ENCODE measurements at places on chromosomes 1 and 21.

- H3K36me3 ChIP-seq = peaks cover 5% of the 10 kb centered on the region
- ATAC-seq = no peak
- H3K27me3 ChIP-seq = no peaks in the 10 kb centered on the region
- H3K27ac ChIP-seq = no peak overlapping the region
These were observed 39.6 kb downstream of the KCTD3 start for GRCh38 chr1:215606564-215607168.

- H3K4me1 ChIP-seq = no peaks in the 10 kb centered on the region
- no peak overlapping the region for H3K4me3 ChIP-seq
- no peaks in the 10 kb centered on the region for H3K27me3 ChIP-seq
- H3K36me3 ChIP-seq = no peaks in the 10 kb centered on the region
- ATAC-seq = no peak
These were observed 808.7 kb downstream of the NCAM2 start for GRCh38 chr21:21806711-21807597.

DNA sequence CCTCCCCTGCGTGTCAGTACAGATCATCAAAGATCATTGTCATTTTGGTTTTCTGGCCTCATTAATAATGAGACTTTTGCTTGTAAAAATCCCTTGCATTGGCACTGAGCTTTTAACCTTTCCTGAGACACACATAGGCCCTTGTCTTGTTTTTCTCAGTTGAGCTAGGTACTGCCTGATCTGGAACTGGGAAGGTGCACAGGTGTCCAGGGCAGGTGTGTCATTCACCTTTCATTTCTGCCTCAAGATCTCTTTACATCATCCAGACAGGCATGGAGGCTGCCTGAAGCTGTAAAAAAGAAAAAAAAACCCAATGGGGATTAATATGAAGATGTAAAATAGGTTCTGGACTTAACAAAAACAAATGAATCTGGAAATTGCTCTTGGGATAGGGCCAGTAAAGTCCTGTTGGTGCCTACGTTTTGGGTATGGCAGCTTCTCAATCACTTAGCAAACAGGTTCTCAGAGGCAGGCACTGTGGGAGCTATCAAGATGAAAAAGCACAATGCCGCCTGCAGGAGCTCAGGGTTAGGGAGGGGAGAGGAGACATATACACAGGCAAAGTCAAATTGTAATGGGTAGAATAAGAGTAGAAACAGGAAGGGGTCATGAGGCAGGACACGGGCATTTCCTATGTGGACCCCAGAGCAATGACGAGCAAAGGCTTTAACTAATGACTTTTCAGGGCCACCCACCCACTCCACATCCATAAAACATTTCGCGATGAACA lies 1.0 kb upstream of the KCNC4 start:
- H3K27me3 ChIP-seq = no peaks in the 10 kb centered on the region
- no peak for ATAC-seq
- peak overlapping the region; percentile 90 for H3K4me3 ChIP-seq
- no peaks in the 10 kb centered on the region for H3K36me3 ChIP-seq

GRCh38 chr21:25916226-25916625 lies 181.5 kb downstream of the GABPA start:
- H3K27me3 ChIP-seq = no peaks in the 10 kb centered on the region
- peaks cover 8% of the 10 kb centered on the region for H3K36me3 ChIP-seq
- no peak overlapping the region for H3K27ac ChIP-seq
- ATAC-seq = no peak

DNA sequence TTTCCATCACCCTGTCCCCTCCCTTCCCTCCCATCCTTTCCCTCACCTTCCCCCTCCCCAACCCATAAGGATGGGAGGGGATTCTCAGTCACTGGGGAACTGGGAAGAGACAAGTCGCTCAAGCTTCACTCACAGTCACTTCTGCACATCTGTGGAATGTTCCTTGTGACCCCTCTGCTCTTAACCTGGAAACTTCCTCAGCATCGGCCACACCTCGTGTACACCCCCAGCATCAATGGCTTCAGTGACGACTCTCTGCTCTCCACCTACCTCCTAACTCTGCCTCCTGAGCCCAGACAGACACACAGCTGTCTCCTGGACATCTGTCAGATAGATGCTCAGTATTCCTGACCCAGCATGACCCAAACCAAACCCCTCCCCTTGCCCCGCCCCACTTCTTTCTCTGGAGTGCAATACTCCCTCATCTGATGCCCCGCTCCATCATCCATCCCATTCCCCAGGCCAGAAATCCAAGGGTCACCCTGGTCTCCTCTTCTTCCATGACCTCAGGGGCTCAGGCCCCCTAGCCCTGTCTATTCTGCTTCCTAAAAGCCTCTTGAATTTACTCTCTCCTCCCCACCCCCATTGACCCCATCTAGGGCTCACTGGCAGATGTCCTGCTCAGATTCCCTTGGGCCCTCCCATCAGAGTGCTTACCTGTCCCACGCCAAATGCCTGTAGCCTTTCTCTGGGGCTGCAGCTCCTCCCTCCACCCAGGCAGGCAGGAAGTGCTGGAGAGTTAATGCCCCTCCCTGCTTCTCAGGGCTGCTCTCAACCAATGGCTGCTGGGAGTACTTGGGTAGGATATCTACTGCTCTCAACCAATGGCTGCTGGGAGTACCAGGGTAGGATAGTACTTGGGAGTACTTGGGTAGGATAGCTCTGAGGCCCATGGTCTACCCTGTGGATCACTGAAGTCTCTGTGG lies 83.1 kb upstream of the CSF3R start:
- ATAC-seq = no peak
- H3K4me3 ChIP-seq = no peak overlapping the region
- no peaks in the 10 kb centered on the region for H3K36me3 ChIP-seq
- no peaks in the 10 kb centered on the region for H3K4me1 ChIP-seq
- no peak overlapping the region for H3K27ac ChIP-seq

DNA sequence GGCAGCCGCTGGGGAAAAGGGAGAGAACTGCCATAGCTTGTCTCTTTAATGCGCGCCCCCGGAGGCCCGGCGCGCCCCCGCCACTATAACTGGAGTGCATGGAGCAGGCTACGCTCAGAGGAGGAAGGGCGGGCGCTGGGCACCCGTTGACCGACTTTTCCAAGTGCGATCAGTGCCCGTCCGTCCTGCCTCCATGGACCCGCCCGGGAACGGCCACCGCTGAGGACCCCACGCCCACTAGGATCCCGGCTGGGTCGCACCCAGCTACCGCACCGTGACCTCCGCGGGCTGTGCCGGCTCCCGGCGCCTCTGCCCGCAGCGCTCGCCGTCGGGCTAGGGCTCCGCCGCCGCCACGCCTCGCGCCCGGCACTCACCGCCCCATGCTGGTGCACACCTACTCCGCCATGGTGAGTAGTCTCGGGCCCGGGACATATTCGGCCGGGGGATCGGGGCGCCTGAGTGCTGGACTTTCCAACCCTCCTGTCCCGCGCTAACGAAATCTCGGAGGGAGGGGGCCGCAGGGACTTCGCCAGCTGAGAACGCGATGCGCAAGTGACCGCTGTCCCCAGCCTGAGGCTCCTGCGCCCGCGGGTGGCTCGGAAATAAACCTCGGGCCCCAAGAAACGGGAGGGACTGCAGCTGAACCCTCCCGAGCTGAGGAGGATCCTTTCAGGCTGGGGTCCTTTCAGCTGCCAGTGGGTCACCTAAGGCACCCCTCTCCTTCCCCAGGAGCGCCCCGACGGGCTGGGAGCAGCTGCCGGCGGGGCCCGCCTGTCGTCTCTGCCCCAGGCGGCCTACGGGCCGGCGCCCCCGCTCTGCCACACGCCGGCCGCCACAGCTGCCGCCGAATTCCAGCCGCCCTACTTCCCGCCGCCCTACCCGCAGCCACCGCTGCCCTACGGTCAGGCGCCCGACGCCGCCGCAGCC lies at the start of gene TFAP2E:
TSS of gene TFAP2E (plus strand) at position 117 of the 927 bp plus-strand sequence. CDS start at position 381, 264 bp downstream.
- no peak within 1 kb of the TSS for H3K27ac ChIP-seq
- H3K36me3 ChIP-seq = no peaks in the 10 kb centered on the region
- peaks cover 24% of the 10 kb centered on the region for H3K4me1 ChIP-seq

GRCh38 chr1:198588845-198589244 lies 48.4 kb upstream of the ATP6V1G3 start:
- no peaks in the 10 kb centered on the region for H3K27me3 ChIP-seq
- no peaks in the 10 kb centered on the region for H3K4me1 ChIP-seq
- ATAC-seq = no peak
- no peak overlapping the region for H3K27ac ChIP-seq

GRCh38 chr1:31683997-31684396 lies 19.8 kb downstream of the COL16A1 start:
- no peaks in the 10 kb centered on the region for H3K36me3 ChIP-seq
- ATAC-seq = no peak
- no peak overlapping the region for H3K27ac ChIP-seq
- peaks cover 14% of the 10 kb centered on the region for H3K4me1 ChIP-seq
- H3K27me3 ChIP-seq = peaks cover 86% of the 10 kb centered on the region

DNA sequence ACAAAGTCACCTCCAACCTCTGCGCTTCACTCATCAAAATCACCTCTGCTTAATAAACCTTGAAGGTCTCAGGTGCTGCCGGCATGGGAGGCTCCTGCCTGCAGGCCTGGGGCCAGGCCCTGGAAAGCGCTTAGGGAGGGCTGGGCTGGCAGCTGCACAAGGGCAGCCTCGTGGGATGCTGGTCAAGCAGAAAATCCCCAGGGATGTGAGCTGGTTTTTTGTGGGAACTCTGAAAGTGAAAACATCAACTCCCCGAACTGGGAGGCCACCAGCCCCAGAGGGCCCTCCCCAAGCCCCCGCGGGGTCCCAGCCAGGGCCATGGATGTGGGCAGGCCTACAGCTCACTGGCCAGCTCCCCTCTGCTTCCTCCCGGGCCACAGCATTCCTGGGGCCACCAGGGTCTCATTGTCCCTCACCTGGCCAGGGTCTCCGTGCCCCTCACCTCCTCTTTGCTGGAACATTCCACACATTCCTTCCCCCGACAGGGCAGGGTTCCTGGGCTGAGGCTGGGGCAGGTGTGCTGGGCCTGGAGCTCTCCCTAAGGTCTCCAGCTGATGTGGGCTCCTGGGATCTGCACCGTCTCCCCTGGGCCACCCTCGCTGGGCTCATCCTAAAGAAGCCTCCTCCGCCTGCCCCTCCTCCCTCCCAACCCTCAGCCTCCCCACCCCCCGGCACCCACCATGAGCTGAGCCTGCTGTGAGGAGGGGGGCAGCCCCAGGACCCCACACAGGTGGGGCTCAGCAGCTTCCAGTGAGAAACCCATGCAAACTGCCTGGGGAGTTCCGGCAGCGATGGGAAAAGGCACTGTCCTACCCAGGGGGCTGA lies 36.0 kb upstream of the POFUT2 start:
- no peak for ATAC-seq
- H3K4me1 ChIP-seq = peaks cover 29% of the 10 kb centered on the region
- H3K36me3 ChIP-seq = no peaks in the 10 kb centered on the region
- H3K27ac ChIP-seq = no peak overlapping the region
- H3K4me3 ChIP-seq = no peak overlapping the region

GRCh38 chr1:229070168-229070567 lies 200.7 kb upstream of the RAB4A start:
- H3K27me3 ChIP-seq = peaks cover 25% of the 10 kb centered on the region
- H3K4me3 ChIP-seq = no peak overlapping the region
- H3K27ac ChIP-seq = no peak overlapping the region

- no peak overlapping the region for H3K4me3 ChIP-seq
- peaks cover 9% of the 10 kb centered on the region for H3K4me1 ChIP-seq
- H3K27ac ChIP-seq = no peak overlapping the region
- peaks cover 85% of the 10 kb centered on the region for H3K27me3 ChIP-seq
These were observed 184.7 kb downstream of the ETS2 start for GRCh38 chr21:38990424-38990794.

- H3K36me3 ChIP-seq = peaks cover 46% of the 10 kb centered on the region
- no peak for ATAC-seq
- H3K4me3 ChIP-seq = no peak overlapping the region
These were observed 10.4 kb downstream of the RPL11 start for GRCh38 chr1:23701996-23702395.

DNA sequence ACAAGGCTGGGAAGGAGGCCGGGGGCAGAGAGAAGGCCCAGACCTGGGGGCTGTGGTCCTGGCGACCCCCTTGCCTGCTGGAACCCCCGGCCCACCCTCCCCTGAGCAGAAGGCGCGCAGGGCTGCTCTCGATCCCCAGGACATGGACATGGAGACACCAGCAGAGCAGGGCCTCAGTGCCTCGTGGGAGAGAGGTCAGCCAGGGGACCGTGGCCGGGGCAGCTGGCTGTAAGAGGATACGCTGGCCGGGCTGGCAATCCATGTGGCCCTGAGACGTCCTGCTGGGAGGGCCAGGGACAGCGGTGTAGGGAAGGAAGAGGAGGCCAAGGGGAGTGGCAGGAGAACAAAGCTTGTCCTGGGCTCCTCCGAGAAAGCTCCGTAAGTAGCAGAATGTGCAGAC lies 132.2 kb downstream of the CASZ1 start:
- no peak overlapping the region for H3K4me3 ChIP-seq
- H3K27ac ChIP-seq = no peak overlapping the region
- peaks cover 8% of the 10 kb centered on the region for H3K36me3 ChIP-seq
- no peaks in the 10 kb centered on the region for H3K27me3 ChIP-seq
- no peaks in the 10 kb centered on the region for H3K4me1 ChIP-seq
- no peak for ATAC-seq

DNA sequence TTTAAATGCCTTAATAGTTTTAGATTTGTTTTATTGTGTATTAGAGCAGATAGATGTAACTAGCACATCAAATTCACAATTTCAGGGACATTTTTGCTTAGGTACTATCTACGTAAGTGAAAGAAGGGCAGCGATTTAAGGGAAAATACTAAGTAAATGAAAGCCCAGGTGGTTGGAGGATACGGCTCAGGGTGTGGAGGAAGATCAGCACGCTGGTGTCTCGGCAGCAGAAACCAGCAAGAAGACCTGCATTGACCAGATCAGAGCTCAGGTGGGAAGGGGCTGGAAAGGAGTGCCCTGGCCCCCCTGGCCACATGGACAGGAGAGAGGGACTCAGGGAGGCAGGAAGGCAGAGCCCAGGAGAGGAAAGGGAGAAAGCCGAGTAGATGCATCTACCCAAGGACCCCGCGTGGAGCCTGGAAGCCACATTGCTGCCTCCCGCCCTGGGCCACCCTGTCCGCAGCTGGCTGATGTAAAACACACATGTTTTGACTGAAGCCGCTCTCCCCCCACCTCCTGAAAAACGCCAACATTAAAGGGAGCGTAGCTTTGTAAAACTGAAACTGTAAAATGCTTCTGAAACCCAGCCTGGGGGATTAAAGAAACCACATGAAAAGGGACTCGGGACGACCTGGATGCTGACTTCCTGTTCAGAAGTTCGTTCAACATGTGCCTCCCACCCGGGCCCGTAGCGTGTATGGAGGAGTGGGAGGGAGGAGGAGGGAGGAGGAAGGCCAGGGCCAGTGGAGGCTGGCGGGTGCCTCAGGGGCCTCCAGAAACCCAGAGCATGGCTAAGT lies 72.6 kb upstream of the TARDBP start:
- H3K27ac ChIP-seq = peak overlapping the region; percentile 58
- H3K4me3 ChIP-seq = peak overlapping the region; percentile 19
- H3K36me3 ChIP-seq = no peaks in the 10 kb centered on the region
- H3K4me1 ChIP-seq = peaks cover 44% of the 10 kb centered on the region

DNA sequence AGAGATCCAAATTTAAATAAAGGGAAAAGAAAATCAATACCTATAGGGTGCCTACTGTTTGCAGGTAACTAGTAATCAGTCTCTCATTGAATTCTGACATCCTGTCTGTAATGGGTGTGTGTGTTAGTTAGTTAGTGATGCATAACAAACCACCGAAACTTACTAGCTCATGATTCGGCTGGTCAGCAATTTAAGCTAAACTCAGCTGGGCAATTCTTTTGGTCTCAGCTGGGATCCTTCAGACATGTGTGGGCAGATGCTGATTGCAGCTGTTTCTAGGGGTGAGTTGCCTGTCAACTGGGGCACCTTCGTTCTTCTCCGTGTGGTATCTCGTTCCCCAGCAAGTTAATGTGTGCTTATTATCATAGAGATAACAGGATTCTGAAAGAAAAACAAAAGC lies 40.2 kb upstream of the ZNF124 start:
- peaks cover 21% of the 10 kb centered on the region for H3K36me3 ChIP-seq
- ATAC-seq = peak; percentile 57
- peak overlapping the region; percentile 69 for H3K27ac ChIP-seq
- peaks cover 50% of the 10 kb centered on the region for H3K4me1 ChIP-seq
- H3K27me3 ChIP-seq = no peaks in the 10 kb centered on the region
